ENCODE measurements at places on chromosomes 6 and 20.
A peak's percentile ranks its signal among the peaks of the same experiment; 100 is the strongest.

- no peak for DNase-seq
These were observed 744 bp downstream of the RIOK1 start for GRCh38 chr6:7390226-7390878.

DNA sequence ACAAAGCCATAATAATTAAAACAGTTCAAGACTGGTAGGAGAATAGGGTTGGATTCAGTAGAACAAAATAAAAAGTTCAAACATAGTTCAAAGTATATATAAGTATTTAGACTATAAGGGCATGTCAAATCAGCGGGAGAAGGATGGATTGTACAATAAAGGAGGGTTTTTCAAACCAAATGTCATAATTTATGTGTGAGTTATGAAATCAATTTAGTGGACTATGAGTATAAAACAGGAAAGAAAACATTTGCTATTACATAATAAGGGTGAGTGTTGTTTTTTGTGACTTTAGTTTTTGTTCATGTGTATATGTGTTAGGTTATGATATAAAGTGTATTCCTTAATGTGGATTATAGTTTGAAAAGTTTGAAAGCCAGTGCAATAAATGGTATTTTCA, 10.6 kb downstream of the ORC3 start:
- no peak for DNase-seq

- DNase-seq = no peak
These were observed 4.3 kb downstream of the CLVS2 start for GRCh38 chr6:123000244-123000770.

- DNase-seq = no peak
These were observed 59.3 kb downstream of the KIF6 start for GRCh38 chr6:39665861-39666260.

DNA sequence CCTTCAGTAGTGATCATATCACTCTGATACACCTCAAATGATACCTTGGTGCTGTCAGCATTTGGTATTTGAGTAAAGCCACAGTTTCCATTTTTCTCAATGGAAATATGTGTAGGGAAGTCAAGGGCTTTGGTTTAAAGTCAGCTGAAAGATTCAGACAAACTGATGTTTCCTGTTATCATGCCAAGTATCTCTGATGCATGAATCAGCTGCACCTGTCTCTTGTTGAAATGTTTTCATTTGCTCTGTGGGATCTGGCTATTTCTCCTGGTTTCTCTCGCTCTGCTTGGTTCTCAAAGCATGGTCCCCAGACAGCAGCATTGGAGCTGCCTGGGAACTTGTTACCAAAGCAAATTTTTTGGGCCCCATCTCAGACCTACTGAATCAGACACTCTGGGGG, 23.5 kb downstream of the ZFP64 start:
- DNase-seq = no peak

GRCh38 chr6:145755682-145756081, 20.4 kb upstream of the EPM2A start:
- DNase-seq = no peak

DNA sequence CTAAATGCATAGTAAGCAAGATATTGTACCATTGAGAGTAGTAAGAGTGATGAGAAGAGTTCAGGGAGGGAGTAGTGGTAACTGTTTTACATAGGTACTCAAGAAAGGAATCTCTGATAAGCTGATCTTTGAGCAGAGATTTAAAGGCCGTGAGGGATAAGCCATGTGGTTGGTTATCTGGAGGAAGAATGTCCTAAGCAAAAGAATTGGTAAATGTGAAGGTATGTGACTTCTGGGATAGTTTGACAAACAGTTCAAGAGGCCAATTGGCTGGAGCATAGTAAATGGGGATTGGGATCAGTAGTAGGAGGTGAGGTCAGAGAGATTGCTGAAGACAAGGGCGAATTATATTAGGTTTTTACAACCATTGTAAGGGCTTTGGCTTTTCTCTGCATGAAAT, 40.1 kb downstream of the PLCB1 start:
- DNase-seq = no peak

- DNase-seq = no peak
These were observed 526.6 kb upstream of the MARCKS start for GRCh38 chr6:113330636-113330946.

DNA sequence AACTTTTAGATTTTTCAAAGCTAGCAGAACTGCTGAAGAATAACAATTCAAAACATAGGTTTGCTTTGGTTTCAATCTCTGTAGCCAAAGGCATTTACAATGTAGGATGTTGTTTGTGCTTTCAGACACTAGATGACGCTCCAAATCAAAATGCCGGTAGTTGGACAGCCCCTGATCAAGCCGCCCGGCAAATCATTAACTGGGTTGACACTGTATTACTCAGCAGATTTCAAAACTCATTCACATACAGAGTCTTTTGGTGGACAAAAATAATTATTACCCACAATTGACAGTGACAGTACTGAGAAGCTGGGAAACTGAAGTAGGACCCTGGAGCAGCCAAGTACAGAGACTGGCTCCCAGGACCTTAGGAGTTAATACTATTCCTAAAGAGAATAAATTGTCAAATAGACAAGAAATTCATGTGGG, 21.3 kb upstream of the HFE start:
- peak; percentile 53 for DNase-seq

GRCh38 chr6:75748743-75749538, at the start of gene MYO6:
Gene MYO6, plus strand, starts transcription at chr6:75749239. Its CDS starts 68,309 bp downstream, at chr6:75817548.
- peak; percentile 43 for DNase-seq

- DNase-seq = peak; percentile 60
These were observed 39.8 kb downstream of the GNAS start for GRCh38 chr20:58892141-58892931.
